ENCODE measurements at places on chromosomes 3 and 15.

DNA sequence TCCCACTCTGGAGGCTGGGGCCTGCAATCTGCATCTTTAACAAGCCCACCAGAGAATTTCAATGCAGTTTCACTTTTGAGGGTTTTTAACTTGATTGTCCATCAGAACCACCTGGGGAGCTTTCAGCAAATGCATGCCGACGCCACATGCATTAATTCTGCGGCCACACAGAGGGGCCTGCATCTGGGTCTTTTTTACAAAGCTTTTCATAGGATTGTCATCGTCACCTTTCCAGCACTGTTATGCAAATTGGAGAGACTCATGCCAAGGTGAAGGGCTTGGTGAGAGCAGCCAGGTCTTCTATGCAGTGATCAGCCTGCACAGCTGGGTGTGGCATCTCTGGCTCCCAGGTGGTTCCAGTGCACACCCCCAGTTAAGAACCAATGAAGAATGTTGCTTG, 143.0 kb upstream of the CTDSPL start:
- DNase-seq, result no peak

DNA sequence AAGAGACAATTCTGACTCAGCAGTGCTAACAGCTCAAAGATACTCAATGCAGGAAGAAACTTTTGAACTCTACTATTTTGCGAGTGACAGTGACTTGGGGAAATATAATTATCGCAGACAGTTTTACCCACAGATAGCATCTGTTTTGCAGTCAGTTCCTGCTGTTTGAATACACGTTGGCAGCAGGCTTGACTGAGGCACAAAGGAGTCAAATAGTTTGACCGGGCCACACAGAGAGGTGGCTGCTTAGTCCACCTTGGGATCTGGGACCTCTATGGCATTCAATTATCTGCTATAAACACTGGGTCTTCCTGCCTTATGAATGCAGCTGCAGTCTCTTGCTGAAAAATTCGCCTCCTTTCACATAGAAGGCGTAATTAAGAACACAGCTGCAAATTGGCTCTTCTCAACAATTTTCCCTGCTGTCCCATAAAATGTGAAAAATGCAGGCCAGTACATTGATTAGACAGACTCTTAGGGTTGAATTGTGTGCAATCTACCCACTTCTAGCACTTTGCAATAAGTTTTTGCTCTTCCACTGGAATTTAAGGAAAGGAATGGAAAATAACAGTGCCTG, 56.5 kb downstream of the OTOL1 start:
- no peak for DNase-seq

- no peak for DNase-seq
These were observed 168.3 kb upstream of the TRIM42 start for GRCh38 chr3:140509534-140509933.

DNA sequence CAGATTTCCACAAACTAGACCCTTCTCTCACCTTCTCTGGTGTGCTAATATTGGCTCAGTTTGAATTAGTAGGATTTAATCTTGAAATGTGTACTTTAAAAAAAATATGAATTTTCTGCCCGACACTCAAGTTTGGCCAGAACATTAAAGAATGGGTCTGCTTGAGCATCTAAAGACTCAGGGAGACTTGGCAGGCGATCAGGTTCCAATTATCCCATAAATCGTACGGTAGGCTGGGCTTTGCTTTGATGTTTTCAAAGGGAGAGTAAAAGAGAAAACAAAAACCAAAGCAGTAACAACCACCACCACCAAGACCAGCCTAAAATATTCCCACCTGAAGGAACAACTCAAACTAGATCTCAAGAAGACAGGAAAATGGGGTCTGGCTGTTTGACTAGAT, 230.8 kb downstream of the EBLN2 start:
- DNase-seq, result peak; percentile 82

DNA sequence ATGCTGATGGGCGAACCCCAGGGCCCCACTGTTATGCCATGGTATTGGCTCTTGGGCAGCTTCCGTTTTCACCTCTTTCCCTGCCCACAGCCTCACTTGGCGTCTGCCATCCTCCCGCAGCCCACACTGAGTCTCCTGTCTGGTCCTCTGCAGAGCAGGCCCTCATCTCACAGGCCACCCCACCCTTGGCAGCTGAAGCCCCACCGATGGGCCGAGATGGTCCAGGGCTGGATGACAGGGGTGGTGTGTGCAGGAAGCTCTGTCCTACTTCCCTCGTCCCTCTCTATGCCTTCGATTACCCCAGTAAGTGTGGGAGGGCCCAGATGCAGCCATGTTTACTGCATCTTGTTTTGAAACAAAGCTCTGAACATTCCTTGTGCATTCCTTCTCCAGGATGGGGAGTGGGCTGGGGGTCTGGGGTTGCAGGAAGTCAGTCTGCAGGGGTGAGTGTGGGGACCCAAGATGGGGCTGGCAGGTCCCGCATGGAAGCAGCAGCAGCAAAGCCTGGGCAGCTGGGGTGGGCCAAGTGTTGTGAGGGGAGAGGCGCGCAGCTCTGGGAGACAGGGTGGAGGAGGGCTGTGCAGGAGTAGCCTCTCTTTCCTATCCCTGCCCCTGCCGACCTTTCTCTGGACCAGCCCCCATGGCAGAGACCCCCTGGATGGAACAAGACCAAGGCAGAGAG, 20.9 kb downstream of the TBC1D21 start:
- no peak for DNase-seq

GRCh38 chr3:134846911-134847317, 51.9 kb downstream of the EPHB1 start:
- DNase-seq, result peak; percentile 56

- DNase-seq, result no peak
These were observed 409.6 kb downstream of the NSUN3 start for GRCh38 chr3:94472511-94472910.

DNA sequence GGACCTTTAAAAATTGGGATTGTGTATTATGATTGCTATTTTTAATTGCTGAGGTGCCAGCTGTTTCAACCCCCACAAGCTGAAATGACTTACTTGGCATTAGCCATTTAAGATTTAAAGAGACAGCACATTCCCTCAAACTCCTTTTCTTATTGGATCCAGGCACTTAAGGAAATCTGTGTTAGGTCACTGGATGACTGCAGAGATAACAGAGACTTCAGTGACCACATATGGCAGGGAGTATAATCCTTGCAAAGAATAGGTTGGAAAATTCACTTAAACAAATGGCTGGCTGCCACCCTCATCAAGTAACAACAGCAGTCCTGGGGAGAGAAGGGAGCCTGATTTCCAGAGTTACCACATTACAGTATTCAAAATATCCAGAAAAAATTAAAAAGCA, 66.6 kb downstream of the SLMAP start:
- no peak for DNase-seq

DNA sequence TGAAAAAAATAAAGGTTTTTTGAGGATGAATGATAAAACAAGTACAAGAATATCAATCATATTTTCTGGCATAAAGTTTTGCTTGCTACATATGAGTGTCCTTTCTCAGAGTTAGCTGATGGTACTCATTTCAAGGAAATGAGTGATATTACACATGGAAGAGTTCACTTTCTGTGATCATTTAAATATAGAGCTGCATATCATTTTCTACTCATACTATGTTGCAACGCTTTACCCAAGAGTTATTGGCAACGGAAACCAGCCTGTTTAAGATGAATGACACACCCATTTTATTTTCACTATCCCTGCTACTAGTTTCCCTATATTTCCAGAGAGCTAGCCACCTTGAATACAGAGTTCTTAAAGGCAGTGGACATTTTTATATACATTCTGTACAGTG, 35.4 kb upstream of the RBMS3 start:
- no peak for DNase-seq

DNA sequence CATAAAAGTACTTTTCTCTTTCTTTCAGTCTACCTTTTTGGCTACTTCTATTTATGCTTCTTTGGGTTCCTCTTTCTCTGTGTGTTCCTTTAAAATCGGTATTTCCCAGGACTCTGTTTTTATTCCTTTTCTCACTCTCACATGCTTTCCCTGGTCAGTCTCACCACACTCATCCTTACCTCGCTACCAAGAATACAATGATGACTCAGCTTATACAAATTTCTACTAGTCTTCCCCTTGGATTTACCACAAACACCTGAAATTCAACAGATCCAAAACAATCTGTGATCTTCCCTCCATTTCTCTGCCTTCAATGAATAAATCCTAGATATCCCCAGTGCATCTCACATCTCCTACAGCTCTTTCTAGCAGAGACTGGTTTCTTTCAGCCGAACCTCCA, 52.9 kb downstream of the TUBGCP4 start:
- no peak for DNase-seq

DNA sequence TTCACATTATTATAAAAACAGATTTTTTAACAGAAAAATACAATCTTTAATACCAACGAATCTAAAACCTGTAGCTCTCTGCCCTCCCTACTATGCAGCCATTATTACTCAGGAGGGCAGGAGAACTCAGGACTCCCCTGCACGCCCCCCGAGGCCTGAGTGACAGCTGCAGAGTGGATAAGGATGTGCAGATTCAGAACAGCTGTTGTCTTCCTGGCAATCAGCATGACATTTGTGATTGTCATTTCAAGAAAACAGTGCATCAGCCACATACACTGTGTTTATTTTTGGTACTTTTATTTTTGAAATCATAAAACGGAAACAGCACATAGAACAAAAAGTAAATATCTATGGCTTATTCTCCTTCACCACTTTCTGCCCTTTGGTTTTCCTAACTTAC, 450.8 kb downstream of the OCA2 start:
- no peak for DNase-seq

DNA sequence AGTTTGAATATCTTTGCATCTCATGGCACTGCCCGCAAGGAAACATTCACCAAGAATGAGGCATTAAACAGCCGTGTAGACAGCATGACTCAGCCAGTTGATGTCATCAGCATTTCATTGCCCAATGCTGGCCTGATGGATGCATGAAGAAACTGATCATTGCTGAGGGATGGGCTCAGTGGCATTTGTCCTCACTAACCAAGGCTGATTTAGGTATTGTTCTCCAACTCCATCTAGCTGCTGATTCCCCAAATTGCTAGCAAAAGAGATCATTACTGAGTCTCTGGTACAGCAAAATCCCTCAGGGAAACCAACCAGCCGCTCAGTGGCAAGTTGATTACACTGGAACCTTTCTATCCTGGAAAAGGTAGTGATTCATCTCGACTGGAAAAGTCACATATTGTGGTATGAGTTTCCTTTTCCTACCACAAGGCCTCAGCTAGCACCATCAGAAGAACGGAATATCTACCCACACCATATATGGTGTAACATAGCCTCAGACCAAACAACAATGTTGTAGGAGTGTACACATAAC, 186.5 kb upstream of the GAP43 start:
- no peak for DNase-seq

DNA sequence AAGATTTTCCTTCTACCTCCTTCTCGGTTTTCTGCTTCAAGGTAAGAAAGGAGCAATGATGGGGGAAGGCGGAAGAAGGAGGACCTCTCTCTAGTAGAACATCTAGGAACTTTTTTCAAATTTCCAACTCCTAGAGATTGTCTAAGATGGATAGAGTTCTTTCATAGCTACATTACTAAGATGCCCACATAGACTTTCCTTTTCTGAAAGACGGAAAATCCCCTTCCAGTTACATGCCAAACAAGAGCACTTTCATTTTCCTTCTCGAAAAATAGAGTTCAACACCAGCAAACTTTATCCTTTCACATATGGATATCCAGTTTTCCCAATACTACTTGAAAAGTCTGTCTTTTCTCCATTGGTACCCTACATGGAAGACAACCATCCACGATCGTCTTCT, 692 bp downstream of the HTR3E start:
- DNase-seq, result no peak

- no peak for DNase-seq
These were observed 6.8 kb upstream of the INO80 start for GRCh38 chr15:41122849-41123248.

DNA sequence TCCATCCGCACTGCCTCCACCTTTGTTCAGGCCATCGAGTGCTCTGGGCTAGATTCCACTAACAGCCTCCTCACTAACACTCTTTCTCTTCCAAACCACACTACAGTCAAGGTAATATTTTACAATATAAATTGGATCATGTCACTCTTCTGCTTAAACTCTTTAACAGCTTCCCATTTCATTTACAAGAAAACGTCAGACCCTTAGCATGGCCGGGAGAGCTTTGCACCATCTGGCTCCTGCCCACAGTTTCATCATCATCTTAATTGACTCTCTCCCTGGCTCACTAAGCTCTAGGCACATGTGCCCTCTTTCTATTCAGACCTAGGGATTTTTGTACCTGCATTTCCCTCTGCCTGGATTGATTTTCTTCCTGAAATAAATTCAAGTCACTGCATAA, 354.7 kb downstream of the FGF12 start:
- DNase-seq, result no peak

GRCh38 chr3:157030712-157031111, 129.2 kb downstream of the CCNL1 start:
- DNase-seq, result no peak

DNA sequence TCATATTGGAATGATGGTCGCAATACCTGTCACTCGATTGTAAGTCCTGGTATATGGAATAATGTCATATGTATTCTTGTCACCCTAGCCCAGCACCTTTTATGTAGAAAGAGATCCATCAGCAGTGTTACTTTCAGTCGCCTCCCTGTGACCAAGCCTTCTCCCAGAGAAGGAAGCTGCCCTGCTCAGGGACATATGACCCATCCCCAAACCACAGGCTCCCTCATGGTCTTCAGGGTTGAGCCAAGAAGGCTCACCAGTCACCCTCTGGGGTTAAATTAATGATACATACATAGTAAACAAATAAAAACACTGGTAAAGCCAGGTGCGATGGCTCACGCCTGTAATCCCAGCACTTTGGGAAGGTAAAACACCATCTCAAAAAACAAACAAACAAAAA, 4.6 kb upstream of the MFGE8 start:
- no peak for DNase-seq

DNA sequence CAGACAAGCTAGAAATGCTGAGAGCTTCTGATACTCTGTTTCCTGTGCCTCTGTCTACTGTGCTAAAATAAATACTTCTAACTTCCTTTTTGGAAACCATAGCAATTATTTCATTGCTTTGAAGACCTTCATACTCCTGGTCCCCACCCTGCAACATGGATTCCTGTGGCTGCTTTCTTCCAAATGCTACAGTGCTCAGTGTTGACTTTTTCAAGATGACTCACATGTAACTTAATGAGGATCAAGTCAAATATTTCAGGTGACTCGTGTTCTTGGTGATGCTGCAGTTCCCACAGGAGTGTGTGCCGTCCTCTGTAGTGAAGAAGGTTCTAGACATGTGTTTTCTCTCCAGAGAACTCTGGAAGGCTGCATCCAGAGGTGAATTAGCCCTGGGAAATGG, 288.6 kb downstream of the CLSTN2 start:
- no peak for DNase-seq

GRCh38 chr3:193922034-193922774, 213.7 kb upstream of the HES1 start:
- DNase-seq, result no peak

DNA sequence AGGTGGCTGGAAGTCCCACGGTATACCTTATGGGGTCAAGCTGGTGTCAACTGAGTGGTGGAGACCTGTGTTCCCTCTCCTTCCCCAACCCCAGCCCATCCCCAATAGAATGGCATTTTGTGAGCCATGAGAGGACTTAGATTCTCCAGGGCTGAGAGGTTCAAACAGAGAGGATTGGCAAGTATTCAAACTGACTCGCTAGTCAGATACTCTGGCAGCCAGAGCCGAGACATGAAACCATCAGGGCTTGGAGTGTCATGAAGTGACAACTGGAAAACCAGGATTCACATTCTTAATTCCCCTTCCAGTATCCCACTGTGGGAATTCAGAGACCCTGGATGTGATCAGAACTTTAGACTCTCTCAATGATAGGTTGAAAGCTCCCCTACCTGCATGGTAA, 159.4 kb upstream of the SNTN start:
- no peak for DNase-seq

All from lung (tissue), 17 donors.